A549 treated with ZK216348 at 1 μM for 4 hours (cell line): ENCODE measurements at places on chromosomes 12 and 14. TPM values are rescaled to one million over a fixed set of nuclear protein-coding genes. Genes with fewer than 3 reads are reported as not detected.

The TMEM253 gene
- 0.29 to 1.3 TPM (median 0.84 TPM) in 5 replicates for total RNA-seq

The AP4S1 gene
- 8.5 to 13.8 TPM (median 9.0 TPM) in 5 replicates for total RNA-seq

The SERPINA10 gene
- not detected in 5 replicates for total RNA-seq

The SLC38A2 gene
- total RNA-seq = 71.1 to 187 TPM (median 139 TPM) in 5 replicates

The OR6C76 gene
- total RNA-seq = not detected in 5 replicates

The EGLN3 gene
- 2.8 to 5.6 TPM (median 3.9 TPM) in 5 replicates for total RNA-seq

The RASAL1 gene
- 0.17 to 0.51 TPM (median 0.22 TPM) in 5 replicates for total RNA-seq

The PAX9 gene
- total RNA-seq = 2.6 to 3.7 TPM (median 2.8 TPM) in 5 replicates

The ARHGEF25 gene
- 4.1 to 7.7 TPM (median 6.0 TPM) in 5 replicates for total RNA-seq

The SLCO1B1 gene
- total RNA-seq = 0.15 to 0.53 TPM (median 0.26 TPM) in 5 replicates

The FGF6 gene
- total RNA-seq = not detected in 5 replicates

The ENDOU gene
- 0.18 TPM in 1 of 5 replicates, not detected in the others for total RNA-seq

The SIX1 gene
- total RNA-seq = 4.8 to 7.9 TPM (median 7.8 TPM) in 5 replicates
